Glomerular endothelial cell (primary cell): ENCODE measurements at places on chromosomes 13 and 19. TPM values are rescaled to one million over a fixed set of nuclear protein-coding genes. Genes with fewer than 3 reads are reported as not detected.

DNA sequence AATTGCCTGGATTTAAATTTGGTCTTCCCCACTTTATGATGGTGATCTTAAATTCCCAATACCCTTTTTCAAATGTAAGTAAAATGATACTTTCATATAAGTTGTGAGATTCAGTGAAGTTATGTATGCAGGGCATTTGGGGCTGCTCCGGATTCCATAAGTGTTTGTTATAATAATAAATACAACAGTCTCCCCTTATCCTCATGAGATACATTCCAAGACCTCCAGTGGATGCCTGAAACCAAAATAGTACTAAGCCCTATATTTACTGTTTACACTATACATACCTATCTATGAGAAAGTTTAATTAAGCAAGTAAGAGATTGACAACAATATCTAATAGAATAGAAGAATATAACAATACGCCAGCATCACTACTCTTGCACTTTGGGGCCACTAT lies 2237.8 kb downstream of the PCDH9 start:
- DNase-seq: no peak

Gene ZNF675
- 4.3 and 6.0 TPM in 2 replicates for total RNA-seq

Gene SLC6A16
- total RNA-seq: 1.3 and 2.3 TPM in 2 replicates

Gene ZNF415
- total RNA-seq: 1.6 and 5.5 TPM in 2 replicates

GRCh38 chr19:56699552-56699951 lies 28.0 kb upstream of the ZNF835 start:
- DNase-seq: no peak

Gene PEAK3
- 0.05 TPM in 1 of 2 replicates, not detected in the other for total RNA-seq

GRCh38 chr19:16497837-16498236 lies 1.6 kb downstream of the C19orf44 start:
- DNase-seq: no peak

Gene TMEM59L
- total RNA-seq: 1.4 and 1.6 TPM in 2 replicates

DNA sequence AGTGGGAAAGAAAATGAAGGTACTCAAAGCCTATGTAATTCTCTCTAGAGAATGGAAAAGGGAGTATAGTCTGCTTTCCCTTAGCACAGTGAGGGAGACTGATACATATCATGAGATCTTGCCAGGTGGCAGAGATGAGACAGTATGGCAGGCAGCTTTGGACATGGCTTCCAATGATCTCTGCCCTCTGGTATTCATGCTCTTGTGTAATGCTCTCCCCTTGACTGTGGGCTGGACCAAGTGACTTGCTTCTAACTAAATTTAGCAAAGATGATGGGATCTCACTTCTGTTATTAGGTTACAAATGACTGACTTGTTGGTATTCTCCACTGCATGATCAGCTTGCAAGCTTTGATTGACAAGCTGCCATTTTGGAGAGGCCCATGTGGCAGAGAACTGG lies 10.2 kb downstream of the ZNF132 start:
- DNase-seq: no peak

DNA sequence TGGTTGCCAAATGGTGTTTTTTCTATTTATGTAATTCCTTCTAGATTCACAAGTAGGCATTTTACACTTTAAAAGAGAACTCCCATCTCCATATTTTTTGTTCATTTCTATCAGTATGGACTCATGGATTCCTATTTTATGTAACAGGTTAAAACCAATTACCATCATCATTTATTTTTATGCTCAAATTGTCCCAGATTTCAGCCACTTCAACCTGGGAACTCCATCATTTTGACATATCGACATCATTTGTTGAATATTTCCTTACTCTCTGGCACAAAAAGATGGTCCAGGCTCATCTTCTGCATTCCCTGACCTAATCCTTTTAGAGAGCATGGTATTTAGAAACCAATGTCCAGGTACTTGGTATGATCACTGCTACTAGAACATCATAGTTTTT lies 79.9 kb downstream of the VWA8 start:
- DNase-seq: no peak

- no peak for DNase-seq
Observed at GRCh38 chr19:18464646-18465045, 26.7 kb upstream of the ISYNA1 start.

DNA sequence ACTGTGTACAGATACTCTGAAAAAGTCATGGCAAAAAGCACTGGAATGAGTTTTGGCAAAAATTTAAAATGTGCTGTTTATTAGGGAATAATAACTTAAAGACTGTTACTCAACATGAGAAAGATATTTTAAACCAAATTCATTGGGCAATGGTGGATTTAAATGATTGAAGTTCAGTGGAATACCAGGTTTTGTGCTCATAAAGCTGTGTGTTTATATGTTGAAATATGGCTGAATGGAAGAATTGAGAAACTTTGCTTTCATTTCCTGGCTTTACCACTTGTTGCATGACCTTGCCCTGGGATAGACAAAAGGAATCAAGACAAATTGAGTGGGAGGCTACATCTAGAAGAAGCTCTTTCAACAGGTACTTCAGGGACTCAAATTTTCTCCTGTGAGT lies 246.4 kb downstream of the GPC5 start:
- DNase-seq: no peak

Gene EFNA2
- total RNA-seq: 2.6 and 4.8 TPM in 2 replicates

DNA sequence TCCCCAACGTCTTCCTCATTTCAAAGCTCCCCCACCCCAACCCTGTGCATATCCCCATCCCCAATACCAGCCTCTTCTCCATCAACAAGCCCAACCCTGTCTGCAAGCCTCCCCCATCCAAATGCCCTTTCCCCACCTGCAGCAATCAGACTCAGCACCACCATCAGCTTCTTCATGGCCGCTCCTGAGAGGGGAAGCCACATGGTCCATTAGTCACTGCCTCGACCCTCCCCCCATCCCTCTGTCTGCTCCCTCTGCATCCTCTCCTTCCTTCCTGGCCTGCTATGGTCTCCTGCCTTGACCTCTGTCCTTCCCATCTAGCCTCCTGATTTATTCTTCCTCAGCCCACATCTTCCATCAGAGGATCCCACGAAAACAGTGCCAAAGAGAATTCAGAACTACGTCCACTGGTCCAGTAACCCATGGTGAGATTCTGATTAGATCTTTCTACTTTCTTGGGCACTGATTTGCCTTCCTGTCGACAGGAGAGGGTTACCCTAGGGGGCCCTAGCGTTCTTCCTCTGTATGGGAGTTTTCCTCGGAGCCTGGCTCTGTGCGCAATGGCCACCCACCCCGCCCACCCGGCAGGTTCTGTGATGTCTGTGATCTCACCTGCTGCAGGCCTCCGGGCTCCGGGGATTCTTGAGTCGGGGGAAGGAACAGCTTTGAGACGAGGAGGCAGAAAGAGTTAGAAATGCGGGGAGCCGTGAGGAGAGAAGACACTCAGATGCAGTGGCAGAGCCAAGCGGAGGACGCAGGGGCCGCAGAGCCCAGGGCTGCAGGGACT lies 1.3 kb downstream of the KLK6 start:
- DNase-seq: no peak

Gene ENOX1
- total RNA-seq: 0.05 and 0.18 TPM in 2 replicates

GRCh38 chr19:10266706-10267105 lies 4.2 kb upstream of the ICAM1 start:
- DNase-seq: no peak

DNA sequence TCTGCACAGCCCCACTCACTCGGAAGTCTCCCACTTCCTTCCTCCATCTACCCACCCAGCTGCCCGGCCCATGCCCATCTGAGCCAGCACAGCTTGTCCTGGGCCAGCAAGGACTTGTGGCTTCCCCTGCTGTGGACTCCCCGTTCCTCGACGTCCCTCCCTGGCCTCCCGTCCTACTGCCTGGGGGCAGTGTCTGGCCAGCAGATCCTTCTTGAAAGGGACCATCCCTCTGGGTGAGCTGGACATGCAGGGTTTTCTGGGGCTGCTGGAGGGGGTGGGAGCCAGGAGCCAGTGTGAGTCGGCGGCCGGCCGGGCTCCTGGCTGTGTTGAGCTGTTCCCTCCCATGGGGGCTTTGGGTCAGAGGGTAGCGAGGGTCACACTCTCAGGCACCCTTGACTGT lies 26.7 kb downstream of the CRTC1 start:
- DNase-seq: no peak

DNA sequence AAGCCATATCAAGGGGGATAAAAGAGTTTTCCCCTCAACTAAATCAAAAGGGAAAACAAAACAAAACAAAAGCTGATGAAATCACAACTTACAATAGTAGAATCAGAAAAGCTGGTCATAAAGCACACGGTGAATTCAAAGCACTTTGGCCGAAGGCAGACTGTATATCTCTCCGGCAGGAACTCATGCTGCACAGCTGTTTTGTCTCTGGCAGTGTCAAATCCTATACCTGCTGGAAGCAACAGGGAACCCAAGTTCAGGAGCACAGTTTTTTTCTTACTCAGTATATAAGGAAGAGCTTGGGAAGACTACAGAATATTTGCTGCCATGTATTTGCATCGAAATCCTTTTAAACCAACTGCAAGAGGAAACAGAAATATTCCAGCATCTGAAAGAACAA lies 213.7 kb downstream of the RFC3 start:
- DNase-seq: no peak

DNA sequence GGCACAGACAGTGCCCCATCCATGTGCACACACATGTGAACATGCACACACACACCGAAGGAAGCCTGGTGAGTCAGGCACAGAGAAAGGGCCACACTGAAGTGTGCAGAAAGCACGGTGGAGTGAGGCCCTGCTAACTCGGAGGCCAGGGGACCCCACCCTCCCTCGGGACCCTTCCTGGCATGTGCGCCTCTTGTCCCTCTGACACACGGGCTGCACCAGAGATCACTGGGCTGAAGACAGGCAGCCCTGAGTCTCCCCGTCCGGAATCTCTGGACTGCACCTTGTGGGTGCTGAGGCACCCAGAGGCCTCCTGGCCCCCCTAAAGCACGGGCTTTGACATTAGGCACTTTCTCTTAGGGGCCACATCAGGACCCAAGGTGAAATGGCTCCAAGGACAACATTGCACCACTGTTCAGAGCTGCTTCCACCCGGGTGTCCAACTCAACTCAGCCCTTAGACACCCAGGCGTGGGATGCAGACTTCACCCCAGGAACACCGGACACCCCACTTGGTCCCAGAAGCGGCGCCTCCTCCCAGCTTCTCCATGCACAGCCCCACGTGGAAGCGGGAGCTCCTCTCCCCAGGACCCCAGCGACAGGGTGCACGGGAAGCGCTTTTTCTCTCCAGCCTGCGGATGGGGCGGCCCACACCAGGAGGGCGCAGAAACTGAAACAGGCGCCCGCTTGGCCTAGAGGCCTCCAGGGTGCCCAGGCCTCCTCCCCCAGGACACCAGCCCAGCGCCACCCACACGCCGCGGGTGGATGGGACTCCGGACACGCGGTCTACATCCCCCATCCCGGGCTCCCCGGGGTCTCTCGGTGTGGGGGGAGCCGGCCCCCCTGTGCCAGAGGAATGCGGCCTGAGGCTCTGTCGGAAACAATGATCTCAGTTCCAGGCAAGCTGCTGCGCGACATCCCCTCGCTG lies 90.2 kb downstream of the SPACA7 start:
- DNase-seq: no peak

Gene PCDH20
- total RNA-seq: 0.10 TPM in 1 of 2 replicates, not detected in the other

- no peak for DNase-seq
Observed at GRCh38 chr19:496986-497385, 700 bp downstream of the MADCAM1 start.

Gene RINL
- total RNA-seq: 3.3 and 5.8 TPM in 2 replicates

- DNase-seq: no peak
Observed at GRCh38 chr19:38318660-38319059, 985 bp upstream of the KCNK6 start.

DNA sequence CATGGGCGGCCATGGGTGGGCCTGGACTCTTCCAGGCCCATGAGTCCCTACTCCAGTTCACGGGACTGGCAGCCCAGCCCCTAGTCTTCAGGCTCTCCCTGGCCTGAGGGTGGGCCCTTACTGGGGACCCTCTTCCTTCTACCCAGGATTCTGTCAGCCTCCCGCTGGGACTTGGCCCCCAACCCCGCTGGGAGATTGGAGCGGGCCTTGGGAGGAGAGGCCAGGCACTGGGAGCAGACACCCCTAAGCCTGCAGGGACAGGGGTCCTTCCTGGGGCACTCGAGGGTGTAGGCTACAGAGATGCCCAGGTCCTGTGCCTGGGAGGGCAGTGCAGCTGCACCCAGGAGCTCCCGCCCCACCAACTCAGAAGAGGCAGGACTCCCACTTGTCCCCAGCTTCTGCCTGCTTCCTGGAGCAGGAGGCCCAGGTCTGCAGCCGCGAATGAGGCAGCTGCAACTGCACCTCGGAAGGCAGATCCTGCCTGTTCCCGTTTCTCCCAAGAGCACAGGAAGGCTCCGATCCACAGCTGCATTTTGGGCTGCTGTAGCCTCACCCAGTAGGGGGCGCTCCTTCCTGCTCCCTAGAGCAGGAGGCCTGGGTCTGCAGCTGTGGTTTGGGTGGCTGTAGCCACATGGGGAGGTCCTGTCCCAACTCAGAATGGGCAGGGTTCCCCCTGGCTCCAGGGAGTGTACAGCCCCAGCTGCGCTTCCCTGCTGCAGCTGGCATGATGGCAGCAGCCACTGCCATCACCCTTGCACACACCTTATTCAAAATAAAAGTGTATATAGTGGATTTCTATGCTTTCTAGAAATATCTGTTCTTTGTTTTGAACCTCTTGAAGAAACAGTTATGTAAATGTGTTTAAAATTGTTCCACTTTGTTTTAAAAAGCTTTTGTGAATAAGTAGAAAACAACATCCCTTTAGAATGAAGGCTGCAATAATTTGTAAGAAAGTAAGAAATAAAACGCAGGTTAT lies 46.8 kb downstream of the TEX26 start:
- DNase-seq: no peak
